ENCODE measurements at places on chromosomes 5 and 9.

GRCh38 chr5:106749826-106750225, 920.9 kb downstream of the EFNA5 start:
- DNase-seq = no peak

DNA sequence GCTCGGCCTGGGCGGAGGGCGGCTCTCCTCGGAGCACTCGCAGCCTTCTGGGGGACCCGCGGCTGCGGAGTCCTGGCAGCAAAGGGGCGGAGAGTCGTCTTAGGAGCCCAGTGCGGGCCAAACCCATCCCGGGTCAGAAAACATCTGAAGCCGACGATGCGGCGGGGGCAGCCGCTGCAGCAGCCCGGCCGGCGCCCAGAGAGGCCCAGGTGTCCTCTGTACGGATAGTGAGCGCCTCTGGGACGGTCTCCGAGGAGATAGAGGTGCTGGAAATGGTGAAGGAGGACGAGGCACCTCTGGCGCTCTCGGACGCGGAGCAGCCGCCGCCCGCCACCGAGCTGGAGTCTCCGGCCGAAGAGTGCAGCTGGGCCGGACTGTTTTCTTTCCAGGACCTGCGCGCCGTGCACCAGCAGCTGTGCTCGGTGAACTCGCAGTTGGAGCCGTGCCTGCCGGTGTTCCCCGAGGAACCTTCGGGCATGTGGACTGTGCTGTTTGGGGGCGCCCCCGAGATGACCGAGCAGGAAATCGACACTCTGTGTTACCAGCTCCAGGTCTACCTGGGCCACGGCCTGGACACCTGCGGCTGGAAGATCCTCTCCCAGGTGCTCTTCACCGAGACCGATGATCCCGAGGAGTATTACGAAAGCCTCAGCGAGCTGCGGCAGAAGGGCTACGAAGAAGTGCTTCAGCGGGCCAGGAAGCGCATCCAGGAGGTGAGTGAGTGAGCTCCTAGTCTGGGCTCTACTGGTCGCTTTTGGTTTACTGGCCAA, 1.2 kb downstream of the JMY start:
- no peak for DNase-seq

GRCh38 chr5:39020458-39020857, 53.7 kb downstream of the RICTOR start:
- no peak for DNase-seq

DNA sequence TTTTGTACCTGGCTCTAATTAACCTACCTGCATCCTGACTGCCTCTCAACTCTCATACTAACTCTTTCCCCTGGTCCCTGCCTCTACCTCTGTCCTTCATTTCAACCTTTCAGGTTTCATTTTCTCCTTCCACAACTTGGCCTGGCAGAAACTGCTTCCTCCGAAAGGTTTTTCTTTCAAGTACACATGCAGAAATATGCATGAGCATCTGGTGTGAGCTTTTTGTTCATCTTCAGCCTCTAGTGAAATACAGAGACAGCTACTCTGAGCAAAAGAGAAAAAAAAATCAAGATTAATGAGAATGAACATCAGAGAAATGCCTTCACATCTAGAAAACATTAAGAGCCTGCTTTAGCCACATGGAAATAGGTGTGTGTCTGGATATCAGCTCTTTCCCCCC, 297.9 kb upstream of the PCSK5 start:
- no peak for DNase-seq

DNA sequence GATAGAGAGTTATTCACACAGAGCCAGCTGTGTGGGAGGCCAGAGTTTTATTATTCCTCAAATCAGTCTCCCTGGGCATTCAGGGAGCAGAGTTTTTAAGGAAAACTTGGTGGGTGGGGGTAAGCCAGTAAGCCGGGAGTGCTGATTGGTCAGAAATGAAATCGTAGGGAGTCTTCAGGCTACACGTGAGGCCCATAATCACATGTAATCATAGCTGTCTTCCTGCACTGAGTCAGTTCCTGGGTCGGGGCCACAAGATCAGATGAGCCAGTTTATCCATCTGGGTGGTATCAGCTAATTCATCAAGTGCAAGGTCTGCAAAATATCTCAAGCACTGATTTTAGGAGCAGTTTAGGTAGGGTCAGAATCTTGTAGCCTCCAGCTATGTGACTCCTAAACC, 10.8 kb upstream of the TTC39B start:
- no peak for DNase-seq

DNA sequence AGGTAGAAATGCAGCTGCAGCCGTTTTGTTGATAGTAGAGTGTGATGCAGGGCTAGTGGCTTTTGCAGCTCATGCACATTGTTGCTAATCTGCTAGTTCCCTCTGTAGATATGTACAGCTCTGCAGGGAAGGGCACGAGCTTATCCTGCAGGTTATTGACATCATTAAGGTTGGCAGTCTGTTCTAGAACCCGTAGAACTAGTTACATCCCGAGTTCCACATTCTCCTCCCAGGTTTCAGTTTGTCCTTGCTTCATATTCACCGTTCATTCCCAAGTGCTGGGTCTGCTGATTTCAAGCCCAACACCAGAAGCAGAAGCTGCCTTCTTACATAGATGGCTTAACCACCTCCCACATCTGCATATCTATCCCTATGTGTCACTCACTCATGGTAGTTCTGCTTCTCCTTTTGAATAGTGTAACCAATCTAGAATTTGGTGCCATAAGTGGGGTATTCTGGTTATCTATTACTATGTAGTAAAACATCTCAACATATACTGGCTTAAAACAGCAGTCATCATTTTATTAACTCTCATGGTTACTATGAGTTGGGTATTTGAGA, 38.1 kb downstream of the CRHBP start:
- no peak for DNase-seq

GRCh38 chr5:149302641-149303040, 31.0 kb downstream of the AFAP1L1 start:
- no peak for DNase-seq

GRCh38 chr5:119876522-119876921, 247.2 kb downstream of the FAM170A start:
- no peak for DNase-seq

DNA sequence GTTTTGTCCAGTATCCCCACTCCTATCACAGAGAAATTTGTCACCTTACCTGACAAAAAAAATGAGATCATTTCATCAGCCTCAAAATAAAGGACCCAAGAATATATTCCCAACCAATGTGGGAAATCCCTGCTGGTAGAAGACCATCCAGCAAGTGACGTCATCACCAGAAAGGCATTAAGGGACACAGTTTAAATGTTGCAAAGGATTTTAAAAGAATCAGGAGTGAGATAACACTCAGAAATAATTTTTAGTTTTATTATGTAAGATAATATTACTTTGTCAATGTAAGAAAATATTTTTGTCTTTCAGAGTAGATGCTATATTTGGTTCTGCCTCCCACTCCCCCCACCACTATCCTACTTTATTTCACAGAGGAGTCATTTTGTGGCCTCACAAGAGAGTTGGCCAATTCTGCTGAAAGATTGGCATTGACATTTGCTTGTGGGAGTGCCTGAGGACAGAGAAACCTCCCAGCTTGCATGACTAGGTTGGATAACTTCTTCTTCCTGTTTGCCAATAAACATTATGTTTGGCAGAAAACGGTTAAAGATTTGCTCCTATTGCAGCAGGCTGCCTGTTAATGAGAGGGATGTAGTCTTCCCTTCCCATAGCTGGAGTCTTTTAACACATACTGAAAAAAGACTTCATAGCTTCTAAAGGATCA, 288.6 kb upstream of the DAB2 start:
- peak; percentile 59 for DNase-seq

GRCh38 chr9:93958819-93959682, 3.9 kb upstream of the BARX1 start:
- no peak for DNase-seq

DNA sequence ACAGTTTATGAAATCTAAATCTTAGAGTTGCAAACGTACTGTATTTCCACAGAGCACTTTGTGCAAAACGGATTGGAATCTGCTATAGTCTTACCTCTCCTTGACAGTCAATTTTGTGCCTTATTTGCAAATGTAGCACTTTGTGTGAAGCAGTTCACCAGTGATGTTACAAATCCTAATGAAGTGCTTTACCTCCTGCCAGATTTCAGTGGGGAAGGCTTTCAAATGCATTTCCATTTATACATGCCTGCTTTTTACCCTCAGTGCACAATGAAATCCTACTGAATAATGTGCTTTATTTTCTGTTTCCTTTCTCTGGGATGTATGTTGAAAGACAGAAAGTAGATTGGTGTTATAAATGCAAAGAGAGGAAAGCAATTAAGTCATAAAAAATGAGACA, 2141.6 kb upstream of the C9orf72 start:
- DNase-seq = no peak

GRCh38 chr5:33631139-33631538, 190.4 kb downstream of the TARS1 start:
- no peak for DNase-seq

DNA sequence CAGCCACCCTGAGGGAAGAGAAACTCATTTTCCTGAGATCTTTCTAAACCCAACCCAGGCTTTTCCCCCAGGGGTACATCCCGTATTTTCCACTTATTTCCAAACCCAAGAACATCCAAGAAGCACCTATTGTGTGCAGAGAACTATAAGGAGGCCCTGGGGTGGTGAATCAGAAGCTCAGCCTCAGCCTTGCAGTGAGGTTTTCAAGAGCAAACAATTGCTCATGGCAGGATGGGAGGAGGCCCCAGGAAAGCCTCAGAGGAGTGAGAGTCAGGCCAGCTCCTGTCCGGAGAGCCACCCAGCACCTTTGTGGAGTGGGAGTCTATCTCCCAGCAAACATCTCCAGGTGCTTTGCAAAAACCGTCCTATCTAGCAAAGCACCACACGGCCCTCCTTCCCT, 19.2 kb downstream of the NIPAL4 start:
- DNase-seq = no peak

- no peak for DNase-seq
These were observed 215.2 kb downstream of the AUH start for GRCh38 chr9:91146391-91147019.

DNA sequence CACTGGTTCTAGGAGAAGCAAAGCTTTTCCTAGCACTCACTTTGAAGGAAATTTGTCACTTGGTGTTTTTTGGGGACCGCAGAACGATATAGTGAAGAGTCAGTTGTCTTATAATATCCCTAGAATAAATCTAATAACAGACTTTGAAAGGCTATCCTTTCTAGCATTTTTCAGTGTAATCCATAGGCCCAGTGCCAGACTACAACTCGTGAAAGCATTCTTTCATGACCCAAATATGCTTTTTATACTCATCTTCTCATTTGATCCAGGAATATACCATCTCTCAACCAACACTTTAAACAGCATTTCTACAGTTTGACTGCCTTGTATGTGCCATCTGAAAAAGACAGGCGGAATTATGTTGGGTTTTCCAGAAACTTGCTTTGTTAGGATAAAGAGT, 104.0 kb downstream of the ERCC6L2 start:
- DNase-seq = no peak

DNA sequence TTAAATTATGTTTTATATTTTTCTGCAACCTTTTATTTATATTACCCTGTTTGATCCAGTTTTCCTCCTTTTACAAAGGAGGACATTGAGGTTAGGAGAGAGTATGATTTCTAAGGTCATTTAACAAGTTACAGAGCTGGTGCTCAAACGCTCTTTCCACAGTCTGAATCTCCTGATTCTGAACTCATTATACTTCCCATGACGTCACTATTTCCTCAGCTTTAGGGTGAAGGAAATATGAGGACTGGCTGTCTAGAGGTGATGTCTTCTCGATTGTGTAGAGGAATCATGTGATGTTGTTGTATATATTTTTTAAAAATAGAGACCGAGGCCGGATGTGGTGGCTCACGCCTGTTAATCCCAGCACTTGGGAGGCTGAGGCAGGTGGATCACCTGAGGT, 140.0 kb downstream of the ARHGAP26 start:
- no peak for DNase-seq

GRCh38 chr5:180080486-180081280, 9.1 kb upstream of the RNF130 start:
- no peak for DNase-seq

GRCh38 chr5:19048726-19049125, 939.3 kb downstream of the CDH18 start:
- DNase-seq = no peak

DNA sequence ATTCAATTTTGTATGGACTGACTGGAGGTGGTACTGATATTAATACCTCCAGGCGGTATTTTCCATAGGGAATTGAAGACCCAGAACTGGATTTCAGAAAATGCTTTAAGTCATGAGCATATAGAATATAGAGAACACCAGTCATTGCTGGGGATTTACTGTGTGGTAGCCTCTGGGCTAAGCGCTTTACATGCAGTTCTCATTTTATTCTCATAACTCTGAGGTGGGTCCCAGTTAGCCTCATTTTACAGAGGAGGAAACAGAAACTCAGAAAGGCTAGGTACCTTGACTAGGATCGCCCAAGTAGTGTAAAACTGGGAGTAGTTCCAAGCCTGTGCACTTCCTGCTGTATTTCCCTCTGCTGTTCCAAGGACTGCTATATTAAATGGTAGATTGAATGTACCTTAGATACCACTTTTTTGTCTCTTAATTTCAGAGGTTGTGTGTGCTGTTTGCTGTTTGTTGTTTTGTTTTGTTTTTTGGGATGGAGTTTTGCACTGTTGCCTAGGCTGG, 13.8 kb downstream of the SLC44A1 start:
- DNase-seq = no peak

- DNase-seq = no peak
These were observed 26.4 kb upstream of the FKTN start for GRCh38 chr9:105531530-105531929.

- no peak for DNase-seq
These were observed 70.9 kb downstream of the EGFLAM start for GRCh38 chr5:38329132-38329715.

- no peak for DNase-seq
These were observed 11.3 kb upstream of the P4HA2 start for GRCh38 chr5:132238901-132239500.

DNA sequence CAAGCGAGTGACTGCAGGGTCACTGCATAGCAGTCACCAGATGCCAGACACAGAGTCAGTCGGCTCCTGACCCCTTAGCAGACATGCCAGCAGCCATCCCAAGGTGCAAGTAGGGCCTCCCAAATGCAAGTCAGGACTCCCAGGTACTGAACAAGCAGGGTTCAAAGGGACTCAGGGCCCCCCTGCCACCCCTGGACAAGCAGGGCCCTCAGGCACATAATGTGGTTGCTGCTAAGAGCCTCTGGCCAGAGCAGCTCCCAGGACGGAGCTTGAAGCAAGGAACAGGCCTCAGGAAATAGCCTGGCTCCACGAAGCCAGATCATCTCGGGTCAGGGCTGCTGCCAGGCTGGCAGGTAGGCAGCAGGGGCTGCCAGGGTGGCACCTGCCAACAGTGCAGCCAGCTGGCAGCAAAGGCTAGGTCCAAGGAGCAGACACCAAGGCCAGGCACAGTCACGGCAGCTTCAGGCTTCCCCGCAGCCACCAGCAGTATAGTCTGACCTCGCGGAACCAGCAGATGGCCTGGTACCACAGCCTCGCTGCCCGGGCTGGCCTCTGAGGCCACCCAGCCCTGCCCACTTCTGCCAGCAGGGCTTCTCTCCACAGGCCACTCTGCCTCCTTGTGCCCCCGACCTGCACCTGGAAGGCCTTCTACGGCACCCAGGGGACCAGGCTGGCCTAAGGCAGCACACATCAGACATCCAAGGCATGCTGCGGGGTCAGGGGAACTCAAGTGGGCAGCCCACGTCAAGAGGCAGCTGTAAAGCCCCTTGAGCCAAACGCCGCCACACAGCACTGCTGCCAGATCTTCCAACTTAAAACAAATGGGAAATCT, 7.4 kb downstream of the EEIG1 start:
- DNase-seq = no peak

- DNase-seq = no peak
These were observed 25.3 kb upstream of the ENHO start for GRCh38 chr9:34547960-34548611.

GRCh38 chr5:125033602-125034001, 287.2 kb upstream of the ZNF608 start:
- DNase-seq = no peak

- no peak for DNase-seq
These were observed 3.8 kb downstream of the PSD2 start for GRCh38 chr5:139799359-139799758.

All from SHP77 treated with DMSO at 0.1 percent for 48 hours (cell line).